ENCODE measurements at places on chromosomes 4 and X. TPM values are rescaled to one million over a fixed set of nuclear protein-coding genes. Genes with fewer than 3 reads are reported as not detected.

TMEM47 gene
- total RNA-seq, result 16.7 TPM

TEX11 gene
- not detected for total RNA-seq

GAB1 gene
- 38.6 TPM for total RNA-seq

DNA sequence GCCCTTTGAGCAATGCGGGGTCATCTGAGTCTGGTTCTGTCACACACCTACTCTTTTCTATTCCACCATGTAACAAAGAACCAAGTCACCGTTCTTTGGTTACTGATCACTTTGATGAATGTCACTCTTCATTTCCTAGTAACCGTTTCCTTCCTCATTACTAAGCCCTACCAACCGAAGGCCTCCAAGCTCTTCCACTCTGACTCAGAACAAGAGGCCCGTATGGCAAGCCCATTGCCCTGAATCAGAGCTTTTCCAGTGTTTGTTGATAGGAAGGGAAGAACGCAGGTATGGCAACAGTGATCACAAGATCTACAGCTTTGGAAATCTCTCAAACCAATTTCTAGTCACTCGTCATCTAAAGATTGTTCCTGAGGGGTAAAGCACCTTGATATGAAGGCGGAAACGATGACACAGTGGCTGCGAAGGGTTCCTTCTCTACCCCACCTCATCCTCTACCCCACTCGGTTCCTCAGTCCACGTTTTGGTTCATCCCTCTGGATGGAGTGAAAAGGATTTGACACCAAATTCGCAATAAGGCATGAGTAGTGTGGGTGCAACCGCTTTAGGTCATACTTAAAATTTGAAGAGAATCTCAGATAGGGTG, 28.0 kb upstream of the CD40LG start:
- H3K27me3 ChIP-seq, result no peaks in the 10 kb centered on the region
- H3K4me1 ChIP-seq, result no peaks in the 10 kb centered on the region
- no peak overlapping the region for H3K4me3 ChIP-seq
- H3K36me3 ChIP-seq, result no peaks in the 10 kb centered on the region

DNA sequence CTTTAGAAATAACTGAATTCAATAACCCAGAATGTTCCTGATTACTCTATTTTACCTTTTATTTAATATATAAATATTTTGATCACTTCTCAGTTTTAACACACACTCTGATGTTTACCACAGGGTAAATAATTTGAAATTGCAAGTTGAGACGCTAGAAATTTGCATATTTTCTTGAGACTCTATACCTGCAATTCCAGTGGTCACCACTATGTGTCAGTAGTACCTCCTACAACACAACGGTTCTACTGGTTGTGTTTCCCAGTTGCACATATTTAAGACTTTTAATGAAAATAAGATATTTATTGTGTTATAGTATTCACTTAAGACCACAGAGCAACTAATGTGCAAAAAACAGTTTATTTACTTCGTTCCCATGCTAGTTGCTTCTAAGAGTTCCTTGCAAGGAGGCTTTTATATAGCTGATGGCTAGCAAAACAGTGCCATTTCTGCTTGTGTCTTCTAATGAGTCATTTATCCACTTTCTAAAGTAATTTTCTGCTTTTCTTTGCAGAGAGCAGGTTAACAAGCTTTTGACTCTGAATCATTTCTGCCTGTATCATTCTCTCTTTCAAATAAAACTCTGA, 98.9 kb upstream of the PDLIM3 start:
- H3K4me3 ChIP-seq, result no peak overlapping the region
- peaks cover 1% of the 10 kb centered on the region for H3K36me3 ChIP-seq
- no peak for DNase-seq
- H3K27ac ChIP-seq, result no peak overlapping the region
- peaks cover 4% of the 10 kb centered on the region for H3K4me1 ChIP-seq

- no peak for DNase-seq
- H3K27me3 ChIP-seq, result no peaks in the 10 kb centered on the region
- H3K27ac ChIP-seq, result no peak overlapping the region
- H3K4me1 ChIP-seq, result no peaks in the 10 kb centered on the region
Observed at GRCh38 chr4:158484173-158484885, 37.4 kb upstream of the RXFP1 start.

GRCh38 chr4:69594382-69594781, 45.1 kb downstream of the UGT2A2 start:
- H3K36me3 ChIP-seq, result no peaks in the 10 kb centered on the region
- no peaks in the 10 kb centered on the region for H3K27me3 ChIP-seq
- no peak for DNase-seq
- H3K4me3 ChIP-seq, result no peak overlapping the region
- no peak overlapping the region for H3K27ac ChIP-seq

DNA sequence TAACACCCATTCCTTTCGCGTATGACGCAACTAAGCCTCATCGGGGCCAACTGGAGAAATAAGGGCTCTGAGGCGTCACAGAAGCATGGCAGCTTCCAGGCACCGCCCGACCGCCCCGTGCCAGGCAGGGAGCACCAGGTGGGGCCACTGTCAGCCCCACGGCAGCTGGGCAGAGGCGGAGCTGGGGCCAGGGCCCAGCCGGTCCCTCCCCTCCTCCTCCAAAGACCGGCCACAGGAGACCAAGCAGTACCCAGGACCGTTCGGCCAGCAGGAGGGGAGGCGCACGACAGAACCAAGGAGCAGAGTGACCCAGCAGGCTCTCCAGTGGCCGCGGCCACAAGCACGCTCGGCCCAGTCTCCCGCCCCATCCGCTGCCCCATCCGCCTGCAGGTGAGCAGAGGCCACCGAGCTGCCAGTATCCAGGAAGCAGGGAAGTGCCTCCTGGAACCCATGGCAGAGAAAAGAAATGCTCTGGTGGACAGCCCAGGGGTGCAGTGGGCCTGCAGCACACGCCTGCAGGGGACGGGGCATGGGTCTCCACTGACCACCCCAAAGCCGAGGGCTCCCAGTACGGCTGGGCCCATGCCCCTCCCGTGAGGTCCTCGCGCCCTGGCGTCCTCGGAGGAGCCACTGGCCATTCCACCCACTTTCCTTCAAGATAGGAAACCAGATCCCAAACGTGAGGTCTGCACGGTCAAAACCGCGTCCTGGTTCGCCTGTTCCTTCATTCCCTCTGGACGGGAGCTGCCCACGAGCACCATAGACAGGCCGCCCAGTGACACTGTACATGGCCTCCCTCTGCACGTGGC, 9.6 kb downstream of the CTBP1 start:
- H3K4me3 ChIP-seq, result no peak overlapping the region
- H3K4me1 ChIP-seq, result peaks cover 3% of the 10 kb centered on the region
- peaks cover 14% of the 10 kb centered on the region for H3K36me3 ChIP-seq
- H3K27me3 ChIP-seq, result no peaks in the 10 kb centered on the region
- no peak for DNase-seq

Measured in lung (tissue), 17 donors.